ENCODE measurements at places on chromosomes 11 and 22. TPM values are rescaled to one million over a fixed set of nuclear protein-coding genes. Genes with fewer than 3 reads are reported as not detected.

DNA sequence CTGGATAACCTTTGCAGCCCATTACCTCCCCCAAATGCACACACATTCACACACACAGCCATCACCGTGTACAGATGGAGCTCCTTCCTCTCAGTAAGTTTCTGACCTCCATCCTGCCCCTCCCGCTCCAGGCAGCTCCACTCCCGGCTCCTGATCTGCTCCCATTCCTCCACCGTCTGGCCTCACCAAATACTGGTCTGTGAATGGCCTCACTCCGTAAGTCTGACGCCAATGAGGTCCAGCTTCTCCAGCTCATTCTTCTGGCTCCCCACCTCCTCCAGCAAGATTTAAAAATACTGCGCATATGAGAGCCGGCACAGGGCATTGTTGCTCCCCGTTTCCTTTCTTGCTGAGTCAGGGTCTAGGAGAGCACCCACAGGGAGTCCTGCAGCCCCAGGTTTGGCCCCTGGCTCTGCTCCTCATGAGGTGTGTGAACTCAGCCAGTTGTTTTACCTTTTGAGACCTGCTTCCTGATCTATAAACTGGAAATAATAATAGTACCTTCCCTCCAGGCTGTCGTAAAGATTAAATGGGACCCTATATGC lies 14.0 kb upstream of the TUB start:
- DNase-seq, result no peak

DNA sequence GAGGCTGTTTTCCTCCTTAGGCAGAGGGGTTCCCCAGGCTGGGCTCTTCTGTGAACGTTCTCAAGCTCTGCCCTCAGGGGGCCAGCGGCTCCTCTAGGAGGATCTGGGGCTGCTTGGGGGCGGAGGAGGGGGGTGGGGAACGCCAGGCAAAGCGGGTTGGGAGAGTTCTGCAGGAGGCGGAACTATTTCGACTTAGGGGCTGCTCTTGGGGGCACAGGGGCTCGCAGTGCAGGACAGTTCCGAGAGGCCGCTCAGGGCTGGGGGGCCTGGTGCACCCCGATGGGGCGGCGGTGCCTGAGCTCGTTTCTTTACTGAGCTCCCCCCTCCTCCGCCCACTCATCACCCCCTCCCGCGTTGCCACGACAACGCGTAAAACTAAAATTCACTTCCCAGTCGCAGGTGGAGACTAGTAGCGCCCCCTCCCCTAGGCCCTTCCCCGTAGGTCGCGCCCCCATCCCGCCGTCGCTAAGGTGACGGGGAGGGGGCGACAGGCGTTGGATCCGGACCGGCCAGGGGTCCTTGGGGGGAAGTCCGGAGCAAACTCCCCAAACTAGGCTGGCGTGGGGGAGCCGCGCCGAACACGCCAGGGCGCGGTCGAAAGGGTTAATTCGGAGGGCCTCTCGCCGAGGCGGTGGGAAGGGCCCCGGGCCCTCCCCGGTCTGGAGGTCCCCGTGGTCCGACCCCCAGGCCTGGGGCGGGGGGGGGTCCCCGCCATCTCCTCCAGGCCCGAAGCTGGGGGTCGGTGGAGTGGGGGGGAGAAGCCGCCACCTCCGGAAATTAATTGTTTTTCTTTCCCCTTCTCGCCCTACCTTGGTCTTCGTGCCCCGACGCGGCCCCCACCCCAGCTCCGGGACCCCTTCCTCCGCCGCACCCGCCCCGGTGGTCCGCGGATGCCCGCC lies 857 bp downstream of the SHANK3 start:
- DNase-seq, result no peak

DNA sequence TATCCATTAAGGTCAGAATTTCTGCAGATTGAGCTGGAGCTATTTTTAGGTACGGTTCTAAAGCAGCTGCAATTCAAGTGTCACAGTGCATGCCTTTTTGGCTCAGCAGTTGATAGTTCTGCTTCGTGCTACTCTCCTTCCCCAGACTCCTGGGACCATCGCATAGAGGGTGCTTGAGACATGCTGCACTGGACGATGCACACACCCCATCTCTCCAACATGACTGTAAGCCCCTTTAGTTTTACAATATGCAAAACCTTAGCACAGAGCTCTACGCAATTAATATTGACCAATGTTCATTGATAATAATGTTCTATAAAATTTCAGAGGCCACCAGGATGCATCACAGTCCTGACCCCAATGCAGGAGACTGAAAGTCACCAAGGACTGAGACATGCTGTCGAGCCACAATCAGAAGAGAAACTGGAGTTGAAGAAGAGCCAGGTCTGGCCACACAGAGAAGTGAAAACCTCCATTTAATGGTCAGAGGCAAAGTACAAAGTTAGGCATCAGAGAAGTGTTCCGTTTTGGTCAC lies 120.9 kb upstream of the ZC3H12C start:
- DNase-seq, result no peak

Gene TEX12
- total RNA-seq, result not detected

- DNase-seq, result no peak
Measured at GRCh38 chr11:78423241-78423640, 5.6 kb upstream of the GAB2 start.

Gene ALDH3B1
- 0.23 TPM for total RNA-seq

DNA sequence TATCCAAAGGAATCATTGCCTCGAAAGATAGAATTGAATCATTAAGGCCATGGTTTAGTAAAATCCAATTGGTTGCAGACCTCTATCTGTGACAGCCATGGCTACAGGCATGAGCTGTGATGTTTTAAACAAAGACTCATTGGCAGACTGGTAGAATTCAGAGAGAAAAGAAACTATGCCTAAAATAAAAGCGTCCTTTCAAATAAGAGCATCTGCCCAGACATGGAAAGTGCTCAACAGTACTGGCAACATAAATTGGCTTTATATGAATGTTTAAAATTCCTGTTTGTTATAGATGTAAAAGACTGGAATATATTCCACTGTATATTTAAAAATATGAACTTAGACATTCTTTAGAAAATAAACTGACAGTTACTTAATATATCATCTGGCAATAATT lies 2034.2 kb downstream of the LRRC4C start:
- no peak for DNase-seq
